Stimulated activated CD8-positive, alpha-beta memory T cell treated with anti-CD3 and anti-CD28 coated beads, Interleukin-4, amount 100 ng/mL, for 24 hours (primary cell): ENCODE measurements at places on chromosomes 1 and 21.
A peak's percentile ranks its signal among the peaks of the same experiment; 100 is the strongest.

GRCh38 chr21:34027721-34028461, 45.5 kb upstream of the MRPS6 start:
- DNase-seq = no peak

GRCh38 chr1:225479996-225480720, 52.3 kb upstream of the LBR start:
- no peak for DNase-seq

- no peak for DNase-seq
Observed at GRCh38 chr1:85576266-85576641, 4.3 kb upstream of the CCN1 start.

DNA sequence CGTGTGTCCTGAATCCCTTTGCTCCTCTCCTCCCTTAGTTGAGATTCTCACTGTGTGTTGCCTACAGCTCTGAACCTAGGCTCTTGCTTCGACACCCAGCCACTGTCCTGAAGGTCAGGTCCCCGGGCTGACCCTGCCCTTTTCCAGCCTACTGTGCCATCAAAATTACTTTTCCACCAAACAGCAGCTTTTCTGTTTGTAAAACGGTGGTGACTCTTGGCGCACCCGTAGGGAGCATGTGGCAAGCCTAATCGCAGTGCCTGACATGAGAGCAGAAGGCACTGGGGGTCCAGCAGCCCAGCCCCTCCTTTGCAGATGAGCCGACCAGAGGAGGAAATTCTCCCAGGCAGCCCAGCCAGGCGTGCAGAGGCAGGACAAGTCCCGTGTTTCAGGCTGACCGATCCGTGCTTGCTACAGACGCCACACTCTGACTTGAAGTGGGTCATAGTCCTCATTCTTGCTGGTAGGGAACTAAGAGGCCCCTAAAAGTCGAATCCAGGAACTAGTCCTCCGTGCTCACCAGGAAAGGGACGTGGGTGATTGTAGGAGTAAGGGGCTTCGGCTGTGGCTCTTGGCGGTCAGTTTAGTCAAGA, 6.8 kb downstream of the GPR137B start:
- no peak for DNase-seq

DNA sequence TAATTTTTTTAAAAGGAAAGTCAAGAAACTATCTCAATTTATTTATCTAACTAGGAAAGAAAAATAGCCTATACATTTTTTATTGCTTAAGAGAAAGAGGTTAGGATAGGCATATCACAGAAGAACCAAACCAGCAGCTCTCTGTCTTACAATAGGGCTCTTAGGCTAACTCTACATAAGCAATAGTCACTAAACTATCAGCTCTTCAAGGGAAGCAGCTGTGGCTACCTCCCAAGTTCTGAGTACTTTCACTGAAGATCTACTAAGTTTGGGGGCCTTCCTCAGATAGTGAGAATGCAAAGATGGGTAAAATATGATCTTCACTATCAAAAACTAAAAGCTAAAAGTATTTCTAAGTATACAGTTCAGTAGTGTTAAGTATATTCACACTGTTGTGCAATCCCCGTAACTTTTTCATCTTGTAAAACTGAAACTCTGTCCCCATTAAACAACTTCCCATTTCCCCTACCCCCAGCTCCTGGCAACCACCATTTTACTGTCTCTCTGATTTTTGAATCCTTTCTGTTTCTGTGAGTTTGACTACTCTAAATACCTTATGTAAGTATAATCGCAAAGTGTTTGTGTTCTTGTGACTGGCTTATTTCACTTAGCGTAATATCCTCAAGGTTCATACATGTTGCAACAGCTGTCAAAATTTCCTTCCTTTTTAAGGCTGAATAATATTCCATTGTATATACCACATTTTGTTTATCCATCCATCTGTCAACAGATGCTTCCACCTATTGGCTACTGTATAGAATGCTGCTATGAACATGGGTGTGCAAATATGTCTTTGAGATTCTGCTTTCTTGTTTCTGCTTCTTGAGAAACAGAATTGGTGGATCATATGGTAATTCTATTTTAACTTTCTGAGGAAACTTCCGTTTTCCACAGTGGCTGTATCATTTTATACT, 73.3 kb downstream of the ACBD6 start:
- DNase-seq = no peak

- no peak for DNase-seq
Observed at GRCh38 chr21:32380940-32381339, 11.9 kb downstream of the URB1 start.

GRCh38 chr1:204530932-204531331, 14.7 kb downstream of the MDM4 start:
- no peak for DNase-seq

GRCh38 chr1:115433483-115433882, 95.4 kb upstream of the NGF start:
- no peak for DNase-seq

DNA sequence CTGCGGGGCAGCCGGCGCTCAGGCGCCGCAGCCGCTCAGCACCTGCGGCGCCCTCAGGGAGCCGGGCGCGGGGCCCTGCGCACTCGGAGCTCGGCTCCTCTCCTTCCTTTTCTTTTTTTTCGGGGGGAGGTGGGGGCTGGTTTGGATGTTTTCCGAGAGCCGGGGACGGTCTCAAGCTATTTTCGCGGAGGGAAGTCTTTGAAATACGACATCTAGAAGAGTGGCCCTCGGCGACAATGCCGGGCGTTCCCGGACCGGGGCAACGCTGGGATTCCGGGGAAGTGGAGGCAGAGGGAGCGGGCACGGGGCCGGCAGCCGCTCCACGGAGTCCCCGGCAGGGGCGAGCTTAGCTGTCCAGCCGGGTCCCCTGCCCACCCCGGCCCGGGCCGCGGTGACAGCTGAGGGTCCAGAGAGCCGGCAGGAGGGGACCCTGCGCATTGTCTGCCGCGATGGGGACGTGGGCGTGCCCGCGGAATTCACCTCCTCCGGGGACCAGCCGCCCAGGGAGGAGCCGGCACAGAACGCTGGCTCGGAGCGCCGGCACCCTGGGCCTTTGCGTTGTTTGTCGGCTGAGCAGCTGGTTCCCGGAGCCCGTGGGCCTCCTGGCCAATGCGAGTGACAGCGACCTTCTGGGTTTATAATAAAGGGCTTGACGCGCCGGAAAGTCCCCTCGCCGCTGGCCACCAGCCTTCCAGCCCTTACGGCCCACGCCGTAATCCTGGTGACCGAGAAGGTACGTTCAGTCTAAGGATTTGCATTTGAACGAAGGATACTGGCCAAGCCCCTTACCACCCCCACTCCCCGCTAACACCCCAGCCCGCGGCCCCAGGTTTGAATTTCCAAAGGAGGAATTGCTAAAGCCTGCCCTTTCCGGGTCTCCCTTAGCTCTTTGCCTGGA, 582 bp downstream of the SLC37A1 start:
- peak; percentile 47 for DNase-seq

DNA sequence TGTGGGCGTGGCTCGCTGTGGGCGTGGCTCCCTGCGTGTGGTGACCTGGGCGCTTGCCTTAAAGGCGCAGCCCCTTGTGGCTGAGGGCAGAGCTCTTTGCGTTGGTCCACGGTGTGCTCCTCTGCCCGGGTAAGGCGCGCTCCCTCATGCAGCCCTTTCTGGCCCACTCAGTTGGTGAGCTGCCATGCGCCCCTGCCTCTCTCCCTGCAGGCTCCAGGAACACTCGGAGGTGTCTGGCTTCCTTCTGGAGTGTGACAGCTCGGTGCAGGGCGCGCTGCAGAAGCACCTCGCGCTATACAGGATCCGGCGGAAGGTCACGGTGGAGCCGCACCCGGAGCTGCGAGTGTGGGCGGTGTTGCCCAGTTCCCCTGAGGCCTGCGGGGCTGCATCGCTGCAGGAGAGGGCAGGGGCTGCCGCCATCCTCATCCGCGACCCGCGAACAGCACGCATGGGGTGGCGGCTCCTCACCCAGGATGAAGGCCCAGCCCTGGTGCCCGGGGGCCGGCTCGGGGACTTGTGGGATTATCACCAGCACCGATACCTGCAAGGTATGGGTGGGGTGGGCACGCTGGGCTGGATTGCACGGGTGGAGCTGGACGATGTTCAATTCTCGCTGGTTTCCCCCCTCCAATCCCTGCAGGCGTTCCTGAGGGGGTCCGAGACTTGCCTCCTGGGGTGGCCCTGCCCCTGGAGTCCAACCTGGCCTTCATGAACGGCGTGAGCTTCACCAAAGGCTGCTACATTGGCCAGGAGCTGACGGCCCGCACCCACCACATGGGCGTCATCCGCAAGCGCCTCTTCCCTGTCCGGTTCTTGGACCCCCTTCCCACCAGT, 9.1 kb downstream of the IBA57 start:
- no peak for DNase-seq

DNA sequence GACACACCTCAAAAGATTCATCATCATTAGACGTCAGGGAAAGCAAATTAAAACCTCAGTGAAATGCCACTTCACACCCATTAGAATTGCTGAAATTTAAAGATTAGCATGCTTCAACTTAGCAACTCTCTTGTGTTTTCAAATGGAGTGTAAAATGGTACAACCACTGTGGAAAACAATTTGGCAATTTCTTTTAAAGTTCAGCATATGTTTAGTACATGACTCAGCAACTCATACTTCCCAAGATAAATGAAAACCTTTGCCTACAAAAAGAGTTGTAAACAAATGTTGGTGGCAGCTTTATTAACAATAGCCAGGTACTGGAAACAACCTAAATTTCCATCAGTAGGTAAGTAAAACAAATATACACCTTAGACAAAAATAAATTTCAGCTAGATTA, 42.7 kb downstream of the ST3GAL3 start:
- DNase-seq = no peak

- DNase-seq = no peak
Observed at GRCh38 chr1:3623441-3624199, 1.2 kb upstream of the TPRG1L start.

GRCh38 chr1:40381268-40382107, 8.0 kb downstream of the SMAP2 start:
- no peak for DNase-seq

GRCh38 chr1:82700476-82700875, 899.7 kb downstream of the ADGRL2 start:
- DNase-seq = no peak

DNA sequence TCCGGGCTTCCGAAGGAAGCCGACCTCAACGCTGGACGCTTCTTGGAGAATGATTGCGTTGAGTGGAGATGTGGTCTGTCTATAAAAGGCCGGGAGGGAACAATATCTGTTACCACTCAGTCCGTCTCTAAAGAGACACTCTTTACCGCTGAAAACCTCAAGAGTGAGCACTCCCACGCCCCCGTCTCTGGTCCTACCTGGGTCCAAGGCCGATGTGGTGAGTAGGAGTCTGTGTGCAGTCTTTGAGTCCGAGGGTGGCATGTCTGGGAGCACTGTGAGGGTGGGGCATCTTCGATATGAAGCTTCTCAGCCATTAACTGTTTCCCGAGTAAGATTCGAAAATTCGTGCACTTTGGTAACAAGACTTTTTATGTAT, 576 bp downstream of the ZFP69 start:
- DNase-seq = peak; percentile 8

DNA sequence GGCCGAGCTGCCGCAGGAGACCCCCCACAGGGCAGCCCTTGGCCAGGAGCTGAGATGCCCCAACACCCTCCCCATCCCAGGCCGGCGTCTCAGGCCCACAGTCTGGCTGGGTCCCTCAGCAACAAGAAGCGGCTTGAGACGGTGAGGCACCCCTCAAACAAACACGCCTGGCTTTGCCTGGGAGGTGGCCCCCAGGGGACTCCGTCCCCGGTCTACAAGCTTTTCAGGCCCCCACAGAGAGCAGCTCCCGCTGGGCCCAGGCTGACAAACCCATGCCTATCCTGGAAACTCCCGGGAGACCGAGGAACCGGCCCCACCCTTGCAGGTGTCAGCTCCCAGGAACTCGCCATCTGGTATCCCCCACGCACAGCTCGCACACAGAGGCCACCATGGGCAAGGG, 67.0 kb downstream of the ARHGEF16 start:
- no peak for DNase-seq

DNA sequence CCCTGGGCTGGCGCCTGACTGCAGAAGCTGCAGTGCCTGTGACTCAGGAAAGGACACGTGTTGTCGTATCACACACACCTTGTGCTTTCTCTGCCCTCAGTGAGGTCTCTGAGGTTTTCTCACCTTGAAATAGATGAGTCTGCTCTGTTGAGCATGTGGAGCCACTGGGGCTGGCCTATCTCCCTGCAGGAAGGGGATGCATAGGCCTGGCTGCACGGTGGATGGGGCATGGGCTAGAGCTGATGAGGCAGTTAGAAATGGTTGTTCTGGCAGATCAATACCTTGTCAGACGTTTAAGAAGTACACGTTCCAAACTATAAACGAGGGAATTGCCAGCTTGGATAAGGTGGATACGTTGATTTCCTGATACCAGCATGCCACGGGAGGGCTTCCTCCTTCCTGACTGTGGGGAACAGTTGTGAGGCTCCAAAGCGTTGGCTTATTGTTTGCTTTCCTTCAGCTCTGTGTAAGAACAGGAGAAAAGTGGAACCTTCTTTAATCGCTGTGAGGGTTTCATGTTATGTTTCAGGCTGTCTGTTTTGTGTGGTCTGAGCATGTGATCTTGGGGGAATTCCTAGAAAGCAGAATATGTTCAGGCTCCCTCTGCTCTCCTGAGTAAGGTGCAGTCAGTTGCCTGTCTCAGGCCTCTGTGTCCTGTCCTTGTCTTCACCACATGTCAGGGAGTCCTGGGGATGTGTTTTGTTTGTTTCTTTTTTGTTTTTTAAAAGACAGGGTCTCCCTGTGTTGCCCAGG, 44.8 kb downstream of the PCNT start:
- peak; percentile 29 for DNase-seq

DNA sequence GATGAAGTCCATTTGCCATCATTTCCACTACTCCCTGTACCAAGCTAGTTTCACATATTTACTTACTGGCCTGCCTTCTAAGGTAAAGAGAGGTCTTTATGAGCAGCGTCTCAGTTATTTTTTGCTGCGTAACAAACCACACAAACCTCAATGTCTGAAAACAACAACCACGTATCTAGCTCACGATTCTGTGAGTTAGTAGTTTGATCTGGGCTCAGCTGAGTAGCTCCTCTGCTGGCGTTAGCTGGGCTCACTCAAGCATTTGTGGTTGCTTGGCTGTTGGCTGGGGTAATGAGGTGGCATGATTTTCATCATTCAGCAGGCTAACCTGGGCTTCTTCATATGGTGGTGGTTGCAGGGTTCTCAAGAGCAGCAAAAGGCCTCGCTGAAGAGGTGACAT, 225.4 kb downstream of the FOXD2 start:
- DNase-seq = no peak

GRCh38 chr1:209029737-209030136, 553.8 kb upstream of the CAMK1G start:
- DNase-seq = no peak
